ENCODE measurements at places on chromosomes 1 and 21. TPM values are rescaled to one million over a fixed set of nuclear protein-coding genes. Genes with fewer than 3 reads are reported as not detected.

CCDC185 gene
- total RNA-seq = not detected

CRP gene
- not detected for total RNA-seq

MAP3K21 gene
- 0.10 TPM for total RNA-seq

VANGL2 gene
- total RNA-seq = 0.46 TPM

SLAMF7 gene
- not detected for total RNA-seq

GJA9 gene
- 0.07 TPM for total RNA-seq

HNRNPCL2 gene
- not detected for total RNA-seq

TNNI3K gene
- not detected for total RNA-seq

OR6N1 gene
- total RNA-seq = not detected

SLC5A9 gene
- not detected for total RNA-seq

TINAGL1 gene
- 442 TPM for total RNA-seq

SHISAL2A gene
- not detected for total RNA-seq

LRRC39 gene
- total RNA-seq = 0.56 TPM

REN gene
- total RNA-seq = not detected

MYOM3 gene
- total RNA-seq = 0.13 TPM

RGSL1 gene
- total RNA-seq = not detected

SEMA4A gene
- total RNA-seq = 1.6 TPM

PLEKHN1 gene
- 0.66 TPM for total RNA-seq

PRKACB gene
- total RNA-seq = 28.8 TPM

Data from smooth muscle cell of the pulmonary artery (primary cell).